Left ventricle myocardium superior (tissue), 1 donor: ENCODE measurements at places on chromosomes 7 and 10.

- DNase-seq, result no peak
Measured at GRCh38 chr10:128839701-128840100, 627.3 kb upstream of the MGMT start.

DNA sequence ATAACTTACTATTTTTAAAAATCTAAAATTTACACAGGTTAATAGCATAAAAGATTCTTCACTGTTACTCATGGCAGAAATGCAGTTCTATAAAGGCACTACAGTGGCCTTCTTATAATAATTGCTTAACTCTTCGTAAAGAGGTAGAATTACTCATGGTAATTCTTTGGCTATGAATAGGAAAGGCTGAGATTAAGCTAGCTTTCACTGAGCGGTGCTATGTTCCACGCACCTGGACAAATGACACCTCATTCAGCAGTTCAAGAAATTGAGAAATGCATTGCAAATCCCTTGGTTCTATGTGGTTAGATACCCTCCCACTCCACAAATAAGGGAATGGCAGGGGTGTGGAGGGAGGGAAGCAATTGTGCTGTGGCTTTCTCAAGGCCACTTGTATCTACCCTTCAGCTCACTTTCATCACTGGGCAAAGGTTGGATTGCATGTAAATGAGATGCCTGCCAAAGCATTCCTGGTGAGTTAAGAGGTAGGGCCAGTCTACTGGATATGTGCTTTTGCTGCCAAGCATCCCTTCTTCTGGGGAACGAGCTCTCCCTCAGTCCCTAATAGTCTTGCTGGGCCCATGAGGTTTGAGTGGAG lies 210.9 kb downstream of the TEX36 start:
- DNase-seq, result no peak

DNA sequence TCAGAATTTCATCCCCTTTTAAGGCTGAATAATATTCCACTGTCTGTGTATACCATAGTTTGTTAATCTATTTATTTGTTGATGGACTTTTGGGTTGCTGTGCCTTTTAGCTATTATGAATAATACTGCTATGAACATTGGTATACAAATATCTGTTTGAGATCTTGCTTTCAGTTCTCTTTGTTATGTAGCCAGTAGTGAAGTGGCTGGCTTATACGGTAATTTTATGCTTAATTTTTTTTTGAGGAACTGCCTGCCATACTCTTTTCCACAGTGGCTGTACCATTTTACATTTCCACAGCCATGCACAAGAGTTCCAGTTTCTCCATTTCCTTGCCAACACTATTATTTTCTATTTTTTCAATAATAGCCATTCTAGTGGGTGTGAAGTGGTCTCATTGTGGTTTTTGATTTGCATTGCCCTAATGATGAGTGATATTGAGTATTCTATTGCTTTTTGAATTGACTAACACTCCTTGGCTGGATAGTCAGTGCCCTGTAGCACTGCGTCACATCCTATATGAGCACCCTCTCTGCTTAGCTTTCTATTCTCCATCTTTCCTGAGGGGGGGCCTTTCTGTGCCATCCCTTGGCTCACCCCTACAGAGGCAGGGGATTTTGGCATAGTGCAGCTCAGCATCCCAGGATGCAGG lies 29.4 kb upstream of the RAPGEF5 start:
- DNase-seq, result no peak

- no peak for DNase-seq
Measured at GRCh38 chr10:63692220-63692896, 171.2 kb downstream of the REEP3 start.

- no peak for DNase-seq
Measured at GRCh38 chr7:114765331-114766040, 156.4 kb upstream of the MDFIC start.

DNA sequence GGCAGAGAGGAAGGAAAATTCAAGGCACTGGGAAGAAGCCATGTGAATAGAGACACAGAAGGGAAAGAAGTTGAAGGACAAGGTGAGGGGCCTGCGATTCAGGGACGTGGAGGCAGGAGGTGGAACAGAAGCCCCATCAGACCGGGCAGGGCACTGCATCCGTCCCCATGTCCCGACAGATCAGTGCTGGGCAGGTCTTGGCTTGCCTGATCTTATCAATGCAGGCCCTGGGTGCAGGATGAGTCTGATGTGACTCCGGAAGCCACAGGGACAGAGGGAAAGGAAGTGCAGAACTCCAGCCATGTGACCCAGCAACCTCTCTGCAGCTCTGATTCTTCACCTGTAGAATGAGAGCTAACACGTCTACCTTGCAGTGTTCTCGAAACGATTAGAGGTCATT lies 136.2 kb upstream of the CTBP2 start:
- no peak for DNase-seq

DNA sequence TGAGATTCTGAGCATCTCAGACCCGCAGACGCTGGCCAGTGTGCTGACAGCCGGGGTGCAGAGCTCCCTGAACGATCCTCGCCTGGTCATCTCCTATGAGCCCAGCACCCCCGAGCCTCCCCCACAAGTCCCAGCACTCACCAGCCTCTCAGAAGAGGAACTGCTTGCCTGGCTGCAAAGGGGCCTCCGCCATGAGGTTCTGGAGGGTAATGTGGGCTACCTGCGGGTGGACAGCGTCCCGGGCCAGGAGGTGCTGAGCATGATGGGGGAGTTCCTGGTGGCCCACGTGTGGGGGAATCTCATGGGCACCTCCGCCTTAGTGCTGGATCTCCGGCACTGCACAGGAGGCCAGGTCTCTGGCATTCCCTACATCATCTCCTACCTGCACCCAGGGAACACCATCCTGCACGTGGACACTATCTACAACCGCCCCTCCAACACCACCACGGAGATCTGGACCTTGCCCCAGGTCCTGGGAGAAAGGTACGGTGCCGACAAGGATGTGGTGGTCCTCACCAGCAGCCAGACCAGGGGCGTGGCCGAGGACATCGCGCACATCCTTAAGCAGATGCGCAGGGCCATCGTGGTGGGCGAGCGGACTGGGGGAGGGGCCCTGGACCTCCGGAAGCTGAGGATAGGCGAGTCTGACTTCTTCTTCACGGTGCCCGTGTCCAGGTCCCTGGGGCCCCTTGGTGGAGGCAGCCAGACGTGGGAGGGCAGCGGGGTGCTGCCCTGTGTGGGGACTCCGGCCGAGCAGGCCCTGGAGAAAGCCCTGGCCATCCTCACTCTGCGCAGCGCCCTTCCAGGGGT lies 703 bp downstream of the RBP3 start:
- no peak for DNase-seq

GRCh38 chr10:42781893-42782445 lies 626 bp upstream of the BMS1 start:
- DNase-seq, result no peak

DNA sequence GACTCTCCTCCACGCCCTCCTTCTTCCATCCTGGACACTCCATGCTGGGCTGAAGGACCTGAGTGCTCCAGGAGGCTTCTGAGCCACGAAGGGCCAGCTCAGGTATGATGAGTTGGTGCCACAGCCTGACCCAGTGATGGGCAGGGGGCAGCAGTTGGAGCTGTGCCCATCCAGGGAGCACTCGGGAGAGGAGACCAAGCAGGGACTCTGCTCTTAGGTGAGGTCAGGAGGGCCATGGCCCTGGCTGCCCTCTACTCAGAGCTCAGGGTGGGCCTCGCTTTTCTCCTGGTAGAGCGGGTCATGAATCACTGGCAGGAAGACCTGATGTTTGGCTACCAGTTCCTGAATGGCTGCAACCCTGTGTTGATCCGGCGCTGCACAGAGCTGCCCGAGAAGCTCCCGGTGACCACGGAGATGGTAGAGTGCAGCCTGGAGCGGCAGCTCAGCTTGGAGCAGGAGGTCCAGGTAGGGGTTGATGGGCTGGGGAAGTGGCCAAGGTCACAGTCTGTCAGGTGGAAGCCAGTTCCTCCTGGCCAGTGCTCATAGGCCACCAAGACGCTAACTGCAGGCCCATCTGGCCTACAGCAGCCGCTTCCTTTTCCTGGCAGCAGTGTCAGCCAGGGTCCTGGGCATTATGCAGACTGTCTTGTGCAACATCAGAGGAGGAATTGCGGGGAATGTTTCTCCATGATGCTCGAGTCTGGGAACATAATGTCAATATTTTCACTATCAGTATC lies 50.8 kb downstream of the ALOX5 start:
- no peak for DNase-seq

GRCh38 chr7:123151443-123151842 lies 48.3 kb downstream of the SLC13A1 start:
- no peak for DNase-seq

- no peak for DNase-seq
Measured at GRCh38 chr10:80684259-80684658, 146.6 kb downstream of the SH2D4B start.

- no peak for DNase-seq
Measured at GRCh38 chr10:75018251-75018650, 93.2 kb upstream of the SAMD8 start.

DNA sequence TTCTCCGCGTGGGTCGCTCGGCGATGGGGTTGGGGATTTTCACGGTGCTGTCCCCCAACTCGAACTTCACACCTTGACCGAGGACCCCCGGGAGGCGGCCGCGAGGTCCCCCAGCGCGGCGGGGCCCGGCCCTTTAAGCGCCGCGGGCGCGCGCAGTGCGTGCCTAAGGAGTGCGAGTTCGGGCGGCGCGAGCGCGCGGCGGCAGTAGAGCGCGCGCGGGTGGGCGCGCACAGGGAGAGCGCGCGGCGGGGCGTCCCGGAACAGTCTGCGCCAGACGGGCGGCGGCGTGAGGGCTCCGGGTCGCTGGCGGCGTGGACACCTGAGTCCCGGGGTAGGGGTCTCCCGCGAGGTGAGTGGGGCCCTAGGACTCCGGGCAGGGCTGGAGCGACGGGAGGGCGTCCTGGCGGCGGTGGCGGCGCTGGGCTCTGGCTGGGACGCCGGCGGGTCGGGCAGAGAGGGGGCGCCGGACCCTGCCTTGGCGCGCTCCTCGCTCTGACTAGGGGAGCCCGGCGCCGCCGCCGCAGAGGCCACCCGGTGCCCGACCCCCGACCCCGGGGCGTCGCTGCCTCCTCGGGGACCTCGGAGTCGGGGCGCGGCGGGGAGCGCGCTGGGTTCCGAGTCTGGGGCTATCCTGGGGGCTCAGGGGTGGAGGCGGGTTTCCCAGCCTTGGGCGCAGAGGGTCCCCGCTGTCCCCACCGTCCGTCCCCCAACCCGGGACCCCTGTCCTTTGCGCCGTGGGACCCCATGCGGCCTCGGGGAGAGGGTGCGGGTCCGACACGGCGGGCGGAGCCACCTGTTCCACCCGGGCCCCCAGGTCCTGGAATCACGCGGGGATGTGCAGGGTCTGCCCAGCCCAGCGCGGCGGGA lies at the start of gene PROSER2:
TSS of gene PROSER2 (plus strand) at position 235 of the 867 bp plus-strand sequence. CDS start 28,722 bp downstream, outside the sequence.
- peak; percentile 80 for DNase-seq

DNA sequence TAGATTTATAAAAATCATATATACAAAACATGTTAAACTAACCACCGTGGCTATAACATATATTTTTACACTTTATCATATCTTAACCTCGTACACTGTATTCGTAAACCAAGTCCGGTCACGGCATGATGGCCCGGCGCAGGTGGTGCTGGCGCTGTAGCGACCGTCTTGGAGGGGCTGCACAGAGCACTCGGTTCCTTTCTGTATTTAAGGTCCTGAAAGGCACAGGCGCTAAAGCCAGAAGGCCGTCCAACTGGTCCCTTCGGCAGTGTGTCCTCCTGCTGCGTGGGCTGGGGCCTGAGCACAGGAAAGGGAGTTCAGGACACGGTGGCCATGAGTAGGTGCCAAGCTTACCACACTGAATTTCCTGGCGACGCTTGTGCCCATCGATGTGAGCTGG lies 33.8 kb downstream of the AMZ1 start:
- DNase-seq, result peak; percentile 26

DNA sequence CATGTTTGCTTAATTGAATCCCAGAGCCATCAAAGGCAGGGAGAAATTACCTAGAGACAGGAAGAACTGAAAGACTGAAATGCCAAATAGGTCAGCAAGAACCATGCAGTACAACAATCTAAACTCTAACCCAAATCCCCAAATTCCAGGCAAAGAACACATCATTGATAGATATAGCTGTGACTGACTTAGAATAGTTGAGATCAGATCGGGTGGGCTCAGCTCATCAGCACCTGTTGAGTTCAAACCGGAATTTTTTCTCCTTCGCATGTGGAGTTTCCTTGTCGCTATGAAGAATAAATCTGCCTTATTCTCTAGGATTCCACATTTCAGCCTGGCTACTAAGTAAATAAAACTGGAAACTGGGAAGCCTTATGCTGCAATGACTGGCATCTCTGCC lies 1.4 kb downstream of the ANKMY2 start:
- DNase-seq, result no peak

DNA sequence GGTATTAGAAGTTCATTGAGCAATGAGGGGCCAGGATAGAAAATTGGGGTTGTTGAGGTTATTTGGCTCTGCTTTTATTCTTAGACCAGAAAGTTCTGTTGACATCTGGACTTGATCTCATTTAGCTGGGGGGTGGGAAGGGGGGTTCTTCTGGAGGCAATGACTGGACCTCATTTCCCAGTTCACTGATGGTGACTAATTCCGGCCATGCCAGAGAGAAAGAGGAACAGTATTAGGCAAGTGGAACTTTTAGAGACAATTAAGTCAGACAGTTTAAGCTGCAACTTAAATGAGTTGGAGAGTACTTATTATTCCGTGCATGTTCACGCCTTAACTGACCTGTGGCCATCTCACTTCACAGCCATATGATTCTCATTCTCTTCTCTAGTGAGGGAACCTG lies 512.5 kb downstream of the REEP3 start:
- DNase-seq, result no peak

DNA sequence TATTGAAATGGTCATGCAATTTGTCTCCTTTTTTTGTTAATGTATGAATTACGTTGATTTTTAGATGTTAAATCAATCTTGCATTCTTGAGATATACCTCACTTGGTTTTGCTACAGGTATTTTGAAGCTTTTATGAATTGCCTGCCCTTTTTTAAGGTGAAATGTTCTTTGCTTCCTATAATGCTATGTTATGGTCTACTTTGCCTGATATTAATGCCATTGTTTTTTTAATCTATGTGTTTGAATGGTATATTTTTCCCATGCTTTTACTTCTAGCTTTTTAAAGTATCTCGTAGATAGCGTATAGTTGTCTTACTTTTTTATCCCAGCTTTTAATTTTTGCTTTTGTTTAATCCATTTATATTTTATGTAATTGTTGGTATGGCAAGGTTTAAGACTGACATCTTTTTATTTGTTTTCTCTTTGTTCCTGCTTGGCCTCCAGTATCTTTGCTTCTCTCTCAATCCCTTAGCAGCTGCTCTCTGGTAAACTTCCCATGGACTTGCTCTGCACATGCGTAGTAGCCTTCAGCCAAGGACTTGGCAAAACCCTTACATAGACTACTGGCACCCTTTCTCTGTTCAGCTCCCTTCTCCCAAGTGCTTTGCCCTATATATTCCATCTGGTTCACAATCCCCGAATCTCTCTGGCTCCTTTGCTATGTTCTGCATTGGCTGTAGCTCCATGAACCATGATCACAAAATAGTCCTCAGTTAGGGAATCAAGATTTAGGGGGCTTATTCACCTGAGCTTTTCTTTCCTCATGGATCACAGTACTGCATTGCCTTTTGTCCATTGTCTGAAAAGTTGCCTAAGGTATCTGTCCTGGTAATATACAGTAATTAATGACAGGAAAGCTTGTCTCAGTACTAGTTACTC lies 8.4 kb downstream of the TRIM24 start:
- no peak for DNase-seq
